ENCODE measurements at places on chromosomes 16 and 17.

- no peak for DNase-seq
Observed at GRCh38 chr16:88685156-88686061, 898 bp downstream of the SNAI3 start.

GRCh38 chr17:60656499-60656898 lies 21.2 kb upstream of the BCAS3 start:
- no peak for DNase-seq

DNA sequence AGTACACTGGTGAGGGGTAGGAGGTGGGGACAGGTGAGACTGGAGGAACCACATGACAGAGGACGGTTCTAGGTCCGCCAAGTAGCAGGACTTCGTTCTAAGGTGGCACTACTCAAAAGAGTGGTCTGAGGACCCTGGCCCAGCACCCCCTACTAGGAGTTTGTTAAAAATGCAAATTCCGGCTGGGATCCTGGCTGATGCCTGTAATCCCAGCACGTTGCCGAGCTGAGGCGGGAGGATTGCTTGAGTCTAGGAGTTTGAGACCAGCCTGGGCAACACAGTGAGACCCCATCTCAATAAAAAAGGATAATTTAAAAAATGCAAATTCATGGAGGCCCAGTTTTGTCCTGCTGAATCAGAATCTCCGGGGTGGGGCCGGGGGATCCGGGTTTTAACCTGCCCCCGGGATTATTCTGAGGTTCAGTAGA lies 59.1 kb downstream of the WSB1 start:
- no peak for DNase-seq

- DNase-seq = no peak
Observed at GRCh38 chr16:5001571-5001970, 32.2 kb downstream of the NAGPA start.

DNA sequence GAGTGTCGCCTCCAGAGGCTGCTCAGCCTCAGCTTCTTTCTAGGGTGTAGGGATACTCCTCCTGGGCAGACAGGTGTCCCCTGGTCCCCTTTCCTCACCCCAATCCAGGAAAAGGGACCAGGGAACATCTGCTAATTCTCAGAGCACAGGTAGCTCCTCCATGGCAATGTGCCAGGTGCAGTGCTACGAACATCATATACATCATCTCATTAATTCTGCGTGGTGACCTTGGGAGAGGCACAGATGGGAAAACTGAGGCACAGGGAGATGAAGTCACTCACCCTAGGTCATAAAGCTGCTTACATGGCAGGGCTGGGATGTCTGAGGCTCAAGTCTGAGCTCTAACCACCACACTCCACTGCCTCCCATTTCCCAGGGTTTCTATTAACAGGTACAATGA lies 11.7 kb downstream of the HDAC5 start:
- DNase-seq = no peak

DNA sequence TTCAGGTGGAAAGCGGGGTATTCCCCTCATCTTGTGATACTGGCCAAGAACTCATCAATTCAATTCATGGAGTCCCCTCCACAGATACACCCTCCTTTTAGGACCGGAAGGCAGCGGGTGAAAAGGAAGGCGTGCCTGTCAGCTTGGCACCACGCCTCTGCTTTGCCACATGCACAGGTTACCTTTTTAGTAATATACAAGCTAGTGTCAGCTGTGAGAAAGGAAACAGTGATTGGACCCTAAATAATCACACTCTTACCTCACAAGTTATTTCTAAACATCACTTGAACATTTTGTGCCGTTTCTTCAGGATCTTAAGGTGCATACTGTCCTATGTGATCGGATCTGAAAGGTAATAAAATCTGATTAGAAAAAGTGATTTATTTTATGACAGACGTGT lies 15.7 kb downstream of the ZDHHC7 start:
- DNase-seq = no peak

All from stimulated activated CD8-positive, alpha-beta memory T cell treated with anti-CD3 and anti-CD28 coated beads, Interleukin-7, amount 100 ng/mL, for 1 hour (primary cell).